ENCODE measurements at places on chromosomes 1 and 21.

GRCh38 chr1:165426745-165427144 is 18.2 kb downstream of the RXRG start:
- no peak for DNase-seq

GRCh38 chr1:154725865-154726264 is 117.9 kb upstream of the ADAR start:
- DNase-seq = no peak

- DNase-seq = no peak
Observed at GRCh38 chr1:219549215-219549614, 63.7 kb downstream of the ZC3H11B start.

DNA sequence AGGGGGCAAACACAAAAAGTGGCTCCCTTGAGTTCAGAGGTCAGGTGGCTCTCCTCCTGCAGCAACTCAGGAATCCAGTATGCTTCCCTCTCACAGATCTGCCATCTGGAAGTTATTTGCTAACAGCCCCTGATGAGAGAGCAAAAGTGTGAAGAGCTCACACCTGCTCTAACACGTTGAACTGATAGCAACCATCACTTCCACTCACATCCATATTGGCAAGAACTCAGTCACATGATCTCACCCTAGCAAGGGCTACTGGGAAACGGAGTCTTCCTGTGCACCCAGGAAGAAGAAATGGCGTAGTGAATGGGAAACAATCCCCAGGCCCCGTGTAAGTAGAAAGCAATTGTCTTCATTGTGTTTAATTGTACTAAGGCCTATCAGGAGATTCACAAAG is 20.7 kb upstream of the SLC45A1 start:
- no peak for DNase-seq

GRCh38 chr1:25568090-25568833 is 24.9 kb downstream of the LDLRAP1 start:
- DNase-seq = no peak

DNA sequence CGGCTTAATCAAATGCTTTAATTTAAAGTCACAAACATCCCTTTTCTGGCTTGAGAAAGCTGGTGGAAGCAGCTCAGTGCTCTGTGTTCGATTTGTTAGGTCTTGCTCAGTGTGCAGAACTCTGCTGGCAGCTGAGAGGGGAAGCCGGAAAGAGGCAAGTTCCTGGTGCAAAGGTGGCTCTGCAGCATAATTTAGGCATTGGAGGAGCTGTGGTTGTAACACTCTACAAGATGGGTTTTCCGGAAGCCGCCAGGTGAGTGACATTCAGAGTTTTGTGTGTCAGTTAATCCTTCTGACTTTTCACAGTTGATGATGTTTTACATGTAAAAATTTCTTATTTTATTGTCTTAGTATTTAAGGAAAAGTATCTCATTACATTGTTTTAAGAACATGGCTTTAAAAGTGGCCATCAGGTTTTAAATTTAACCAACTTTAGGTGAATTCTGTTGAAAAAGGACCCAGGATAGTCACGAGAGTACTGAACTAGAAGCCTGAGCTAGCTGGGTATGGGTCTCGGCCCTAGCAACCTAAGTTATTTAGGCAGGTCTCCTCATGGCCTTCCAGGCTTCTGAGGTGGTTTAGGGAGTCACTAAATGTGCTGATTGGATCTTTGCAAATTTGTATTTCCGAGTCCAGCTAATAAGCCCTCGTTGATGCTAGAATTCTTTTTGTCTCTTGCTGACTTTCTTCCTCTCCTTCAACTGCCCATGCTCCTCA is 47.1 kb upstream of the PODN start:
- peak; percentile 9 for DNase-seq

- no peak for DNase-seq
Observed at GRCh38 chr1:235763962-235764361, 102.7 kb downstream of the LYST start.

DNA sequence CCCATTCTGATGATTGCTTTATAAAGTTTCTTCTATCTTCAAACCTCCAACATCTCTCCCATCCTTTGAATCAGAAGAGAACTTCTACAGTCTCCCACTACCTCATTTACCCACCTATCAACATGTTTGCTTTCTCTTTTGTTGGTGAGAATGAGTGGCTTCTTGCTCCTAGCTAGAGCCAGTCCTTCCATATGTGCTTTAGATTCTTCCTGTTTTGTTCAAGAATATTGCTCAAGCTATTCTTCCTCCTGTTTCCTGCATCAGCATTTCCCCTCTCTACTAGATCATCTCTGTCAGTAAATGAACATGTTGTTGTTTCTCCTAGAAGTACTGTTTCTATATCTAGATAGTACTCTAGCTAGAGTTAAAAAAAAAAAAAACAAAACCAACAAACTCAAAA is 6.3 kb downstream of the ATF6 start:
- DNase-seq = no peak

GRCh38 chr1:64687725-64688327 is 57.0 kb upstream of the RAVER2 start:
- DNase-seq = no peak

DNA sequence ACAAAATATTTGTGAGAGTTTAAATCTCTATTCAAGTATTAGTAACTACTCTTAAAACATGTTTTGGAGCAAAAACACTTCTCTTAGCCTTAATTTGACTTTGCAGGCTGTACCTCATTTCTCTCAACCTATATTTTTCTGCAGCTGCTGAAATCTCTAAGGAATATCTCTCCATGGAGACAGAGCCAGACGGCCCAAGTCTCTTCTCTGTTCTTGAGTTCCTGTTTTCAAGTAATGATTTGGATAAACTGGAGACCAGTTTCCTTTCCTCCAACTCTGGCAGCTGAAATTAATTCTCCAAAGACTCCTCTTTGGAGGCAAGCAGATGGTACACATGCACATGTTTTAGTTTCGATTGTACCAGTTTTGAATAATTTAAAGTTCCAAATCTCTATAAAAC is 659.7 kb upstream of the NEGR1 start:
- DNase-seq = no peak

DNA sequence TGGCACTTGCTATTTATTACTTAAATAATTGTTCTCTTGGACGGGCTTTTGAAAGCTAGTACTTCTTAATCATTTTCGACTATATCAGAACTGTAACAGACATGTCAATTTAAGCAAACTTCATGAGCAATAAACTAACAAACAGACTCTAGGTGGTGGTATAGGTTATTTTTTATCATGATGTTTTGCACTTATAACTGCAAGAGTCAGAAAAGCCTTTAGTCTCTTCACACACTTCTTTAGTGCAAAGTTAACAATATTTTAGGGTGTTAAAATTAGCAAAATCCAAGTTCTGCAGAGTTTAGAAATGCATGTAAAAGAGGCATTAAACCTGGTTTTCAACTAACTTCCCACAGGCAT is 2.2 kb downstream of the NRIP1 start:
- DNase-seq = no peak

DNA sequence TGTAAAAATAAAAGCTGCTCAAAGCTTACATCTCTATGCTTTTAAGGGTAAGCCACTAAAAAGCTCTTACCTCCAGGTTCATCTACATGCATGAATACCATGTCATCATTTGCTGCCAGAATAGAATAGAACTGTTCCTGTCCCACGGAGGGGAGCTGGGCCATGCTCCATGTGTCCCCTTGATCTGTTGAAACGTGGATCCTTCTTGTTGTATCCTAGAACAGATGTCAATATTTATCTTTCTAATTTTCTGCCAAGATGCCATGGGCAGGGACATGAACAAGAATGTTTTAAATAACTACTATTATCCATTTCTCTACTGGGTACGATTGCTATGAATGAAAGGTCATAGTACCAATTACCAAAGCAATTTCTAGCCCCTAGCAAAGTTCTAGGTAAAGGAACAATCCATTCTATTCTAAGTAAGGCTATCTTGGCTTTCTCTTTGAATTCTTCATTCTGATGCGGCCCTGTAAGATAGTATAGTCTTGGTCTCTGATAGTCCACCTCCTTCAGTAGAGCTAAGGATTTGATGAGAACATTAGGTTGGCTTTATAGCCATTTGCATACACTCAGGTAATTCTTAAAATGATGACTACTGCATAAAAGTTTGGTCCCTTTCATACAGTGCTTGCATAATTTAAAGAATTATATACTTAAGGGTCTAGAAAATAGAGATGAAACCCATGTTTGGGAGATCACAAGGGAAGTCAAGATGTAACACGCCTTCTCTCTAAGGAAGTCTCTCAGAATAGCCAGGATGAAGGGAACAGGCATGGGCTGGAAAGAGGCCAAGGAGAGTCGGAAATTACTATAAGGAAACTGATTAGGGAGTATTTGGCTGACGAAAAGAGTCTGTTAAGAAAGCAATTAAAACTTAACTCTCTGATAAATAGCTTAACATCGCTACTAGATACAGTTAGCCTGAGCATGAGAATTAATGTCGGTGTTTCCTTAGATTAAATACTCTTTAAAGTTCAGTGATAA is 35.4 kb upstream of the MYBPHL start:
- no peak for DNase-seq

GRCh38 chr1:150703427-150703826 is 6.5 kb upstream of the GOLPH3L start:
- no peak for DNase-seq

- no peak for DNase-seq
Observed at GRCh38 chr1:14253676-14254075, 344.8 kb upstream of the KAZN start.

DNA sequence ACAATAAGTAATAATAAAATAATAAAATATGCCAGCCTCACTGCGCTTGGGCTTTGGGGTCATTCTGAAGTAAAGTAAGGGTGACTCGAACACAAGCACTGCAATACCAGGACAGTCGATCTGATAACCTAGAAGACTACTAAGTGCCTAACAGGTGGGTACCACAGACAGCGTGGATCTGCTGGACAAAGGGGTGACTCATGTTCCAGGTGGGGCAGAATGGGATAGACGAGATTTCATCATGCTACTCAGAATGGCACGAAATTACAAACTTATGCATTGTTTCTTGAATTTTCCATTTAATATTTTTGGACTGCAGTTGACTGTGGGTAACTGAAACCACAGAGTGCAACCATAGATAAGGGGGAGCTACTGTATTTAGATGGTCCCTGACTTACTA is 221.1 kb upstream of the GREM2 start:
- DNase-seq = no peak

GRCh38 chr1:88549536-88549935 is 134.5 kb upstream of the PKN2 start:
- DNase-seq = no peak

DNA sequence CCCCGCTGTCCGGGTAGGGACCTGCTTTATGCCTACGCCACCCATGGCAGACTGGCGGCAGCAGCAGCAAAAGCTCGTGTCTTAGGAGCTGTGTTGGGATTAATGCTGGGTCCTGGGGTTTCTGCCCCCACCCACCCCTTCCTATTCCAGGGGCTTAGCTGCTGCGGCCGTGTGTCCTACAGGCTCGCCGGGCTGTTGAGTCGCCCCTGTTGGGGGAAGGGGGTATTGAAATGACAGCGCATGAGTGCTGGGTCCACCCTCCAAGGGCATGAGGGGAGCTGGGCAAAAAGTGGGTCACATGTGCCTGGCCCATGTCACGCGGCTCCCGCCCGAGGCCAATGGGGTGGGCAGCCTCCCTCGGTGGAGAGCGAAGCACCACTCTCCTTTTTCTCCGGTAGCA is 118.3 kb upstream of the COL6A1 start:
- no peak for DNase-seq

DNA sequence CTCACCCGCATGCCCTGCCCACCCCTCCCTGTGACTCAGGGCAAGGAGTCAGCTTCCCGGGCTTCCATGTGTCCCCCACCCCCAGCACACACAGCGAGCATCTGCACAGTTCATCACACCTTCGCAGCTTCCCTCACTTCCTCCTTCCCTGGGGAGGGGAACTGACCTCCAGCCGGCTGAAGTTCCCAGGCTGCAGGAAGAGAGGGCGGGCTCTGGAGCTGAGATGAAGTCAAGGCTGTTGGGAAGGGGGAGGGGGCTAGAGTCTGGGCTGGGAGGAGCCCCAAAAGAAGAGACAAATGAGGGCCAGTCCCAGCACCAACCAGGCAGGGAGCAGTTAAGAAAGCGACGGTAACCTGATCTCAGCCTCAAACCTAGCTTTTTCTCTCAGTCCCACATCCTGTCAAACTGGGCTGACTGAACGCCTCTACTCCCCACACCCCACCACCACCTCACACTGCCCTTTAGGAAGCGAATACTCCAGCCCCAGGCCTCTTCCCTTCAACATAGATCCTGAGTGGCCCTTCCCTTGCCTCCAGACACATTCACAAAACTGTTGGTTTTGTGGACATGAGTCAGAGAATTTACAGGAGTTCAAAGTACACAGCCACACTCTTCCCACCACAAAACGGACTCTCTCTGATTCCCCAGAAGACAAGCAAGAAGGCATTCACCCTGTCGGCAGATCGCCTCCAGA is 1.8 kb downstream of the RHOC start:
- no peak for DNase-seq

DNA sequence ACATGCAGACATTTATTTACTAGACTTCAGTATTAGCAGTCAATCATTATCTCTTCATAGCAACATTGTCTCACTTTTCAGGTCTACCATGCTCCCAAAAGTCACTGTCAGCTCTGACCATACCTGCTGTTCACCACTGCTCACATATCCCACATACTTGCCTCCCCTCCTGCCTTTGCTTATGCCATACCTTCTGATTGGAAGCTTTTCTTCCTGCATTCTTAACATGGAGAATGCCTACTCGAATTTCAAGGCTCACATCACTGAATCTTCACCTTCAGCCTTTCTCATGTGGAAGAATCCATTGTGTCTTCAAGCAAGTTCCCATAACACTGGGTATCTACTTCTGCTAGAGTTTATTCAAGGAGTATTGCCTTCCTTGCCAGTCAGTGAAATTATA is 135.4 kb downstream of the NTNG1 start:
- DNase-seq = no peak

GRCh38 chr1:226615876-226616275 is 67.3 kb downstream of the STUM start:
- DNase-seq = no peak

GRCh38 chr1:62407398-62408009 is 29.3 kb upstream of the USP1 start:
- no peak for DNase-seq

DNA sequence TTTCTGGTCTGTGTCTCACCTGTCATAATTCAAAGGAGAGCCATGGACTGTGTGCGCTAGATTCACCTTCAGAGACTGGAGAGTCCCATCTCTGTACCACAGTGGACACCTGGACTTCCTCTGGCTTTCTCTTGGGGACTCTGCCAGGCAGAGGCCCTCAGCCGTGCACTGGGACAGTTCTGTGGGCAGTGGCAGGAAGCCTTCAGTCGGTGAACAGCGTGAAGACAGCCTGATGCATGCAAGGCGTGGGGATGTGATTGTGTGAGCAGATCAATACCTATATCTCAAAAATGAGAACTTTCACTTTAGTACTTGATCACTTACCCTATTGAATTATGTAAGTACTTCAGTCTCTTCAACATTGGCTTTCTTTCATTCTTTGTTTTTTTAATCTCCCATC is 245.3 kb downstream of the DISC1 start:
- no peak for DNase-seq

GRCh38 chr1:241997401-241997998 is 1.4 kb downstream of the MAP1LC3C start:
- DNase-seq = no peak

GRCh38 chr1:36730599-36730998 is 247.9 kb upstream of the CSF3R start:
- DNase-seq = no peak

All from stimulated activated CD8-positive, alpha-beta memory T cell treated with anti-CD3 and anti-CD28 coated beads, Interleukin-15, amount 100 ng/mL, for 24 hours (primary cell).